ENCODE measurements at places on chromosomes 3 and 15.

GRCh38 chr3:186432944-186433732, 71.1 kb upstream of the DGKG start:
- no peak for DNase-seq

- DNase-seq, result no peak
Measured at GRCh38 chr3:182605882-182606611, 187.3 kb upstream of the ATP11B start.

GRCh38 chr15:62637574-62637897, 405.0 kb upstream of the TPM1 start:
- DNase-seq, result no peak

DNA sequence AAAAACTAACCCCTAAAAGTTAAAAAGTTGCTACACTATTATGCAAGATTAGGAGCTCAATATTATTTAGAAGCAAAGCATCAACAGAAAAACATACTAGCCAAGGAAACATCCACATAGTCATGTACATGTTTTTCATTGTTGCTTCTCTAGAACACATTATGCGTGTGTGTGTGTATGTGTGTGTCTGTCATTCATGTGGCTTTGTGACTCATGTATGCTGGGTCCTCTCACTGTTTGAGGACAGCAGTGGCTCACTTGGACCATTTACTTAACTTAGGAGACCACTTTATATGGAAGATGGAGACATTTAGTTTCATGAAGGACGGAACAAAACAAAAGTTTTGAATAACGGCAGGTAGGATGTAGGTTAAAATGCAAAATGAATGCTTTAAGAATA, 219.4 kb upstream of the THBS1 start:
- DNase-seq, result no peak

DNA sequence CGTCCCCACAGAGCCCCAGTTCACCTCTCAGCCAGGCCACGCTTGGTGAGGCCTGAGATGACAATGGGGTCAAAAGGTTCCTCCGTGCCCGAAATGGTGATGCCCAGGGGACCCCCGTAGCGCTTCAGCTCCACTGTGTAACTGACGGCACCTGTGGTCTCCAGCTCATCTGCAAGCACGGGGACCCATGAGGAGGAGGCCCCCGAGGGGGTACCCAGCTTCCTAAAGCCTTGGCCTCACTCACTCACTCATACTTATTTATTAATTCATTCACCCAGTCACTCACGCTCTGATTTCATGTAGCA, 30.4 kb downstream of the GRIP2 start:
- no peak for DNase-seq

All from stimulated activated CD8-positive, alpha-beta memory T cell treated with anti-CD3 and anti-CD28 coated beads, Interleukin-2, amount 100 ng/mL, for 1 hour (primary cell).